ENCODE measurements at places on chromosomes 2 and 18.
A peak's percentile ranks its signal among the peaks of the same experiment; 100 is the strongest.

GRCh38 chr2:10285191-10285555, 17.5 kb upstream of the HPCAL1 start:
- H3K27ac ChIP-seq = peak overlapping the region; percentile 4
- H3K27me3 ChIP-seq = no peaks in the 10 kb centered on the region
- H3K4me1 ChIP-seq = peaks cover 7% of the 10 kb centered on the region

DNA sequence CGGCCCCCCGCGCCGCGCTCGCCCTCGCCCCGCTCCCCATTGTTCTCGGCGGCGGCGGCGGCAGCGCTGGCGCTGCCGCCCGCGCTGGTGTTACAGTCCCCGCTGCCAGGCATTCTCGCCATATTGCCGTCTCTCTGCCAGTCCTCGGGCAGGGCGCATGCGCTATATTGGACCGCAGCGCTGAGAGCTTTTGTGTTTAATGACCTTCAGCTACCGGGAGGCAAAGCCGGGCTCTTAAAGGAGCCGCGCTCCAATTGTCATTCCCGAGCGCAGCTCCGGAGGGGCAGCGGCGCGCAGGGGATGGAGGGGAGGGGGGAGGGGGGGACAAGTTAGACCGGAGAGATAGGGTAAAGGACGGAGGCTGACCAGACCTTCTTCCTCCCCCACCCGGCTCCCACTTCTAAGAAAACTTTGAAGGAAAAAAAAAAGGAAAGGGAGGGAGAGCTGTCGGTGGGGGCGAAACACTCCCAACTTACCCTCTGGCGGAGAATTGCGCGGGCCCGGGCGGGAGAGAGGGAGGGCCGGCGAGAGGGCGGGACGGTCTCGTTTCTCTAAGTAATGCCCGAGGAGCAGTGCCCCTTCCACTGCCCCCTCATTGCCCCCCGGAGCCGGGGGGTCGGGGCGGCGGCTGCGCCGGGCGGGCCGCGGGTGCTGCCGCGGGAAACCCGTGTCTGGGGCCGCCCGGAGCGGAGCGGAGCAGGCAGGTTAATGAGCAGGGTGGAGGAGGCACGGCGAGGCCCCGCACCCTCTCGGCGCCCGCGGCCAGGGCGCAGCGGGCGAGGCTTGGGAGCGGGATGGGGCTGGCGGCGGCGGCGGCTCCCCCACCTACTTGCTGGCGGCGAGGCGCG, at the start of gene KCTD1:
TSS of gene KCTD1 (minus strand) at position 139 of the 848 bp plus-strand sequence. CDS start at position 122, 17 bp downstream.
- peaks cover 76% of the 10 kb centered on the region for H3K27me3 ChIP-seq
- peak within 1 kb of the TSS; percentile 72 for H3K4me3 ChIP-seq
- peaks cover 7% of the 10 kb centered on the region for H3K4me1 ChIP-seq
- DNase-seq = peak; percentile 89
- H3K36me3 ChIP-seq = no peaks in the 10 kb centered on the region

GRCh38 chr18:23924813-23925212, 89.7 kb upstream of the TTC39C start:
- no peak overlapping the region for H3K4me3 ChIP-seq
- no peak overlapping the region for H3K27ac ChIP-seq
- peak; percentile 22 for DNase-seq

- no peaks in the 10 kb centered on the region for H3K4me1 ChIP-seq
- no peak overlapping the region for H3K27ac ChIP-seq
- H3K27me3 ChIP-seq = no peaks in the 10 kb centered on the region
- no peak overlapping the region for H3K4me3 ChIP-seq
- H3K36me3 ChIP-seq = no peaks in the 10 kb centered on the region
Observed at GRCh38 chr2:146108993-146109392, 1589.1 kb upstream of the ZEB2 start.

DNA sequence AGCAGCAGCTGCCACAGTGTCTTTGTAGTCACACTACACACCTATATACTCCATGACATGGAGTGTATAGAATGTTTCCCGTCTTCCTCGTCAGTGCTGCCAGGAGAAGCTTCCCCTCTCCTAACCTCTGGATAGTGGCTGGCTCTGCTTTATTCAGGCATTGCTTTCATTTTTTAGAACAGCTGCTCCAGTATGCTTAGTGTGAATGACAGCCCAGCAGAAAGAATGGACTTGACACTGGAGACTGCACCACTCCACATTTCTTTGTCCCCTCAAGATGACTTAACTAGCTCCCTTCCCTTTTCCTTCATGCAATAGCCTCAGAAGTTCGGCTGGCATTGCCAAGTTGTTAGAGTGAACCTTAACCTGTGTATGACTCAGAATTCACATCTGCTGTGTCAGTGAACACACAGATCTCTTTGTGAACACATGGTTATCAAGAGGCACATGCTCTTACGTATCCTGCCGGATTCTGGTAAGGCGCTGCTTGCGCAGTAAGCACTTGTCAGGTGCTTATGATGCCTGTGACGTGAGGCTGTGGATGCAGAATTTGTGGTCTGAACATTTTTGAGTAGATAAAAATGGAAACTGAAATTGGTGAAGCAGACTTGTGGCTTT, 73.9 kb downstream of the NEDD4L start:
- H3K4me3 ChIP-seq = no peak overlapping the region
- no peak overlapping the region for H3K27ac ChIP-seq
- DNase-seq = no peak
- H3K4me1 ChIP-seq = no peaks in the 10 kb centered on the region

All from A673 (cell line).